ENCODE measurements at places on chromosomes 5 and 9.
A peak's percentile ranks its signal among the peaks of the same experiment; 100 is the strongest.

DNA sequence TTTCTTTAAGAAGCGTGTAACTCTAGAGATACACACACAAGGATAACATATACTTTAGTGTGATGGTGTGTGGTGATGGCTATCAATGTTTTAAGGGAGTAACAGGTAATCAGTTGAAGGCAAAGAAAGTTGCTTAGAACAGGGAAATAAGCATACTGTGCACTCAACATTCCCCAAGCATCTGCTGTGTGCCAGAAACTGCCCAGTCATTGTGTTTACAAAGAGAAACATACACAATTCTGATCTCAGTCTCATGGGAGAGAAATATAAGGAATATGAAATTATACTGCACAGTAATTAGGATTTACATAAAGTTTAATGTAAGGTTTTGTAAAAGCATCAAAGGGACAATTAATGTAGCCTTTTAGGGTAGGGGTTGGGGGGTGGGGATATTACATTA is 224.1 kb upstream of the TYRP1 start:
- DNase-seq, result no peak

DNA sequence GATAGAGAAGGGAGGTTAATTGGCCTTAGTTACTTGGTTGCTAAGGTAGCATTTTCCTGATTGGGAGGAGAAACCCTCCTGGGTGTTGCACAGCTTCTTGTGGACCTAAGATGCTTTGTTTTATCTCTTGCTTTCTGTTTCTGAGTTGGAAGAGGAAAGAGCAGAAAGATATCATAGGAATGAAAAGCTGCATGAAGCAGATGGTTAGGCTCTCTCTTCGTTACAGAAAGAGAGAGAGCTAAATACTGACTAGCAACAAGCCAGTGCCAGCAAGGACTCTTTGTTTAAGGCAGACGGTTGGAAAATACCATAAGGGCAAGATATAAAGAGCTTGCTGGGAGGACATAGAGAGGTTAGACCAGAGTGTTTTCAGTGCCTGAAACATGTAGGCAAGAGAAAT is 103.1 kb downstream of the ATG10 start:
- DNase-seq, result peak; percentile 97

DNA sequence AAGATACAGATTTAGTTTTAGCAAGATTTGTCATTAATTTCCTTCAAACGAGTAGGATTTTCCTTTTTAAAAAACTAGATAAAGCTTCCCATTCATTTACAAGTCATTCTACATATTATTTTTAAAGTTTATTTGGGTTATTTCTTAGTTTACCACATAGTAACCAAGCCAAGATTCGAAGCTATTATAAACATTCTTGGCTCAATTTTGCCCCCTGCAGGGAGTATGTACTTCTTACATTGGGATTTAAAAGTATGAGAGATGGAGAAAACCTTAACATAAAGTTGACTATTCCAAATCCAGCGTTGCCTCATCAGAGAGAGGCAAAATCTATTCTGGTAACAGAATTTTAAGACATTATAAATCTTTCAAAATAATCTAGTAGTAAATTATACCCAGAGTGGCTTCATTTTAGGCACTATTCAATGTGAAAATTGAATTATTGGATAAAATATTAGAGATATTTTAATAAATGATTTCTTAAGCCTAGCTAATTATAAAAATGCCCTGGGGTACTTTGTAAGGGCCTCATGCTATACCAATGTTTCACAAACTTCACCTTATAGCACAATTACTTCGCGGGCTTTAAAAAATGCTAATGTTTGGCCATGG is 39.1 kb downstream of the FBN2 start:
- peak; percentile 24 for DNase-seq

DNA sequence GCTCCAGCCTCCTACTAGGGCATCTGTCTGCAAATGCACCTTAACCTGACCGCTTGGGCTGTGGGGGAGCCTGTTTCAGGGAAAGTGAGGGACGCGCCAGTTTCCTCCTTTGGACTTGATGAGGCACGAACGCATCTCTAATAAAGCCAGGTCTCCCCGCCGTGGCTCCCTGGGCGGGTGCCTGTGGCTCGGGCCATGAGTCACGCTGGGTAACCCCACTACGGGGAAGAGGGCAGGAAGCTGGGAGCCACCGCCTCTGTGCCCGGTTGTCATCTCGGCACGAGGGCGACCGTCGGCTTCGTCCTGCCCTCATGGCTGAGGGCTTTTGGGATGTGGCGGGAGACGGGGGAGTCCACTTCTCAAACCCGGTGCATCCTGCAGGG is 12.1 kb downstream of the NOTCH1 start:
- DNase-seq, result no peak

DNA sequence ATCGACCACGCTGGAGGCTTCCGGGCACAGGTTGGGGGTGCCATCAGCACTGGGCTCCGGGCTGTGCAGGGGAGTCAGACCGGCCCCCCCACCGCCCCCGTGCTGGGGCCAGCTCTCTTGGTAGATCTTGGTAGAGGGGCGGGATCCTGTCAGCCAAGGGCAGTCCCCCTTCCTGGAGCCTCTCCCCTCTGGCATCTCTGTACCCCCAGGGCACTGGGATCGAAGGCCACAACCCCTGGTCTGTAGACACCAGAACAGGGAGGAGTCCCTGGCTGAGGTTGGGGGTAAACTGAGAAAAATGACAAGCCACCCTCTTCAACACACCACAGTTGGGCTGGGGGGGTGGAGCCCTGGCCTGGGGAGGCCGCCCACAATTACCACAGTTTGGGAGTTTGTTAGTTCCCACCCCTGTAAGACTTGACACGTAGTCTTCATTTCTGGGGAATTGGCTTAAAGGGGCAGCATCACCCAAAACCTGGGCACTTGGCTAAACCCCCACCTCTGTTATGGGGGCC is 882 bp downstream of the CERCAM start:
- DNase-seq, result no peak

DNA sequence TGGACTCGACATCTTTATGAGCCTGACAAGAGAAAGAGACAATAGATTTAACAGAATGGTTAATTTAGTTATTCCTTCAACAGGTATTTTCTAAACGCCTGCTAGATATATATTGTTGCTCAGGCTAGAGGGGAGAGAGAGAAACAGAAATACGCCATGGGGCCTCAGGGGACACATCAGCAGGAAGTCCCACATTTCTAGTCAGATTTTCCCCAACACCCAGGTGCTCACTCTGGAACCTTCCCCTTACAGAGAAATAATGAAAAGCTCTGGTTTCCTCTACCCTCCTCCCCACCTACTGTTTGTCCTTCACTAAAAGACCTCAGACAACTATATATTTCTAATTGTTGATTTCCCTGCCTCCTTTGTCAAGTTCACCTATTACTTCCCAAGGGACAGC is 130.3 kb upstream of the TBC1D2 start:
- no peak for DNase-seq

GRCh38 chr5:40605295-40605958 is 74.3 kb upstream of the PTGER4 start:
- DNase-seq, result no peak

All from brain (organoid and tissue), 16 donors.